Activated CD8-positive, alpha-beta memory T cell treated with anti-CD3 and anti-CD28 coated beads, Interleukin-2, amount 10 ng/mL, durations not matched to agents 7 days and 5 days (primary cell): ENCODE measurements at places on chromosomes 1 and 21. TPM values are rescaled to one million over a fixed set of nuclear protein-coding genes. Genes with fewer than 3 reads are reported as not detected.

The FMO2 gene
- not detected for total RNA-seq

The RCAN3 gene
- total RNA-seq, result 30.6 TPM

The PTPRF gene
- 0.41 TPM for total RNA-seq

The GNAT2 gene
- not detected for total RNA-seq

The PLA2G2D gene
- total RNA-seq, result not detected

The IL19 gene
- not detected for total RNA-seq

The SYT6 gene
- not detected for total RNA-seq

The MRPS6 gene
- 124 TPM for total RNA-seq

The CAPN2 gene
- total RNA-seq, result 255 TPM

The FCRL2 gene
- not detected for total RNA-seq

The CYP4A11 gene
- not detected for total RNA-seq

The ADCY10 gene
- 0.07 TPM for total RNA-seq

The G0S2 gene
- 0.70 TPM for total RNA-seq

DNA sequence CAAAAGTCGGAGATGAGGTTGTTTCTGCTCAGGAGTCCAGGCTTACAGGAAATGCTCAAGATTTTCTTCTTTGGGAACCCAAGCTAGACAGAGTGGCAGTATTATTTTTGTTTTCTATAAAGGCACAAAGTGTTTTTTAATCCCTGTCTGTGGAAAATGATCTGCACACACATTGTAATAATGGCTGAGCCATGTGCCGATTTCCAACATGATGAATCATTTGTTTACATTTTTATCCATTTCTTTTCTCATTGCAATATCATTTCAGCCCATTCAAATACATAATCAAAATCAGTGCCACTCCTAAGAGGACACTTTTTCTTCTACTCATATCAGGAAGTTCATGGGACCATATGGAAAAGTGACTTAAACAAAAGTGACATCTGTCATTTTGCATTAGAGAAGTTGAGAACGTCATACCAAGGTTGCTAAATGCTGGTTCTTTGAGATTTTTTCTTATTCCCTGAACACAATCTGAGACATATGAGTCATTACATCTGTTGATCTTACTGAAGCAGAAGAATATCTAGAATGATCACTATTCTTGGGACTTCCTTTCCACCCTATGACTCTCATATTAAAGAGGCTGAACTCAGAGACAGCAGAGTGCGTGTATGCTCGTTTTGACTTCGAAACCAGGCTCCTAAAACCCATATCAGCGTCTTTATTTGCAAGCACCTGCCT is 44.9 kb downstream of the ACTA1 start:
- no peak for DNase-seq

- no peak for DNase-seq
Measured at GRCh38 chr1:214416858-214417257, 134.5 kb downstream of the PTPN14 start.

DNA sequence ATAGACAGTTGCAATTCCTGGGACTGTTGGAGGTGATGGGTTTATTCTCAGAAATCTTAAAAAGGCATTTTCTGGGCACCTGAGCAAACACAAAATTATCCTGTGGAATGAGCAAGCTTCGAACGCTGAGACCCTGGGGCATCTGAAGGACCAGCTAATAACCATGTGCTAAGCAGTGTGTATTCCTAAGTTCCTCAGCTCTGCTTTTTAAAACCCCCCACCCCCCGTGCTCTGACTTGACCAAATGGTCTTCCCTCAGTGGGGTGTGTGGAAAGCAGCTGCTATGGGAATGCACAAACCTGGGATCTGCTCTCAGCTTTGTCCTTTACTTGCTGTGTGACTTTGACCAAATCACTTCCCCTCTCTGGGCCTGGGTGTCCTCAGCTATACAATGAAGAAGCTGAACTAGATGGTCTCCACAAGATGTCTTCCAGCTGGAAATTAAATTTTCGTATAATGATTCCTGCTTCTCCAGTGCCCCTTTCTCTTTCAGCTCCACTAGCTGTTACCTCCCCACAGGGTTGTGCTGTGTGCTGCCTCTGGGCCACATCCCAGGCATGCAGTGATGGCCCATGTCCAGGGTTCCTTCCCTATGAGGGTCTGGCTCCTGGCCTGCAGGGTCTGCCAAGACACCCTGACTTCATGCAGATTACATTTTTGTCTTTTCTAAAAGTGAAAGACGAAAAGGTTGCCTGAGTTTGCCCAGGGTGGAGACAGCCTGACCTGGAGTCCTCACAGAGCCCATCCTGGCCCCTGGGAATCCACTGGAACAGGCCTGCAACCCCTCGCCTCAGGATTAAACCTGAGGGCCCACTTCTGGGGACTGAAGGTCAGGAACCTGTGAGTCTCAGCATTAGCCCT is 14.9 kb upstream of the CD247 start:
- DNase-seq, result no peak

- no peak for DNase-seq
Measured at GRCh38 chr1:3019007-3019515, 2.2 kb upstream of the ACTRT2 start.

GRCh38 chr1:39130325-39130724 is 74.2 kb upstream of the MACF1 start:
- DNase-seq, result no peak

DNA sequence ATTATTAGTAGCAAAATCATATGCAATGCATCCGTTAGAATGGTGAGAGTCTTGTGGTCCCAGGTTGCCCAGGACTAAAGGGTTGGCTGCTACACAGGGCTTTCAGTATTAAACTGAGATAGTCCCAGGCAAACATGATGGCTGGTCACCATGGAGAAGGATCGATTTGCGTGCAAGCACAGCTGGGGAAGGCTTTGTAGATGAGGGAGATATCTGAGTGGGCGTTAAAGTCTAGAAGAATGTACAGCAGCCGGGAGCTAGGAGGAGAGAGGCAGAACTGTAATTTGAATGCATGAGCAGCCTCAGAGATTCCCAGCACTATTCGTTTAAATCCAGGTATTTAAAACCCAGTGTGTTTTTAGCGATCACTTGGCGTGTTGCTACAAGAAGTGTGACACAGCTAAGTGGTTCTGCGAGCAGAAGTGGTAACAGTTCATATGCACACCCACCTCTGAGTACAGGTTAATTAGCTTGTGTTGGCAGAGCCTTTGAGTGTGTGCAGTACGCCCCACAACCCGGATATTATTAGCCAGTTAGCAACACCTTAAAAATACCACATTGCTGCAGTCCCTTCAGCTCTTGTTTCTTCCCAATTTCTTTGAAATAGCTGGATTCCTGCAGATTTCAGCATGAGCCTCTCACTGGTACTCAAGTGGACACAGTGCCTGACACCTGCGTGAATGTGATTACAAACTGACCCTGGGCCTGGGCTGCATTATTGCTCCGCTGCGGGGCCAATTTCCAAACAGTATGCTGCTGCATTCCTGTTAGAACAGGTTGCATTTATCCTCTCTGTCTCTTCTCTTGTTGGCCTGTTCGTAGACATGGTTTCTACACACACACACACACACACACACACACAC is 67.2 kb upstream of the SCAF4 start:
- no peak for DNase-seq

- no peak for DNase-seq
Measured at GRCh38 chr1:178241057-178241456, 147.2 kb downstream of the RASAL2 start.

- DNase-seq, result no peak
Measured at GRCh38 chr1:117803318-117803717, 126.1 kb downstream of the GDAP2 start.

- DNase-seq, result no peak
Measured at GRCh38 chr1:163657719-163658118, 336.0 kb downstream of the NUF2 start.

GRCh38 chr1:186965847-186966246 is 137.1 kb downstream of the PLA2G4A start:
- no peak for DNase-seq

GRCh38 chr1:247185667-247186066 is 13.8 kb upstream of the ZNF124 start:
- DNase-seq, result no peak

- no peak for DNase-seq
Measured at GRCh38 chr1:180096584-180097325, 57.9 kb upstream of the QSOX1 start.

DNA sequence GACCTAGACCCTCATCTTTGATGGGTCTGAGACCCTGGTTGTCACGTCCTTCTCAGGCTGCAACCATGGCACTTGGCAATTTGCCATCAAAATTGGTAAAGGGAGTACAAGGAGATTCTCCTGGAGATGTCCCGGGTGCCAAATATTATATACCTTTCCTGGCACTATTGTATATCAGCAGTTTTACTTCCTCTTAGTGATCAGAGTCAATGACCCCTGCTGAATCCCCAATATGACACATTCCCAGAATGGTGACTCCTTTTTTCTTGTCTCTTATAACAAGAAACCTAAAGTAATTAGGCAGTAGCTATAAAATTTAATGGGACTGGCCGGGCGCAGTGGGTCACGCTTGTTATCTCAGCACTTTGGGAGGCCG is 39.6 kb upstream of the CDC42BPA start:
- DNase-seq, result no peak

GRCh38 chr1:93597709-93598108 is 83.9 kb downstream of the BCAR3 start:
- DNase-seq, result no peak

DNA sequence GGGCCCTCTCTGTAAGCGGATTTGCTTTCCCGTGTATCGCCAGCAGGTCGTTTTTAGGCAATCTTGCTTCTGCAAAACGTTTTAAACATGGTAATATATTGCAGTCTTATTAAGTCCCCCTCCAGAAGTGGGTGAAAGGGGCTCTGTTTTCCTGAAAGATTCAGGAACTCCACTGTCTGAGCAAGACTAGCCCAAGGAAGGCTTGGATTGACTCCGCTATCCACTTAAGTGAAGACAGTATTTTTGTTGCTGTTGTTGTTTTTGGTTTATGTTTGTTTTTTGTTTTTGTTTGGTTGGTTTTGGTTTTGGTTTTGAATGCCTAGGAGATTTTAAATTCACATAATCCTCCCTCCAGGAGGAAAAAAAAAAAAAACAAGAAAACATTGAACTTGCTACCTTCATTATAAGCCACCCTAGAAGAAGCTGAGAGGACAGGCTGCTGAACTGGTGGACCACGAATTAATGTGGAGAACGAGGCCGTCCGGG is 29.1 kb upstream of the NFIA start:
- DNase-seq, result no peak

DNA sequence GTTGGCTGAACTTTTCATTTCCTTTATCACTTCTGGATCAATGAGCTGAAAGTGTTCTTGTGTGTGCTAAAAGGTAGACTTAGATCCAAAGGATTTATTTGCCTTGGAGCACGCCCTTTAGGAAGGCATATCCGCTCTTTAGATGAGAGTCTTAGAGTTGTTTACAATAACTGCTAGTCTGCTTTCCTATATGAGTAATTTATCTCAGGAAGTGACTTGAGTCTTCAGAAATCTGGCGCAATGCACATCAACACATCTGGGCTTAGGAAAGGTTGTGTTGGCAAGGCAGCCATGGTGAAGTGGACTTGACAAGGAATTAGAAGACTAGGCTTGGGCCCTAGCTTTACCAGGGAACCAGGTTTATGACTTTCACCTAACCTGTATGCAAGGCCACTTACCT is 204.1 kb upstream of the PTGFR start:
- DNase-seq, result no peak

DNA sequence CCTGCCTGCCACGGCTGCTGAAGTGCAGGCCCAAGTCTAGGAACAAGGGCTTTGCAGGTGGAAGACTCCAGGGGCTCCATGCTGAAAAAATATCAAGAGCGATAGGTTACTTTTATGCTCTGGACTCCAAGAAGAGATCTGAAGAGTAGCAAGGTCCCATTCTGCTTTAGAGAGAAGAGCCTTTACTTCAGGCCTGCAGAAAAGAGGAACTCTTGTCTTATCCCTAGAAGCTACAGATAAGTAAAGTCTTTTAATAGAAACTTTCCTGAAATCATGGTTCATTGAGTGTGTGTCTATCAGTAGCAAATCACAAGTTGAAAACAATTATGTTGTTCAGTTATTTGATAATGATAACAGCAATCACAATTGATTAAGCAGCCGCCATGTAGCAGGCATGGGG is 113.3 kb downstream of the TNR start:
- DNase-seq, result no peak

DNA sequence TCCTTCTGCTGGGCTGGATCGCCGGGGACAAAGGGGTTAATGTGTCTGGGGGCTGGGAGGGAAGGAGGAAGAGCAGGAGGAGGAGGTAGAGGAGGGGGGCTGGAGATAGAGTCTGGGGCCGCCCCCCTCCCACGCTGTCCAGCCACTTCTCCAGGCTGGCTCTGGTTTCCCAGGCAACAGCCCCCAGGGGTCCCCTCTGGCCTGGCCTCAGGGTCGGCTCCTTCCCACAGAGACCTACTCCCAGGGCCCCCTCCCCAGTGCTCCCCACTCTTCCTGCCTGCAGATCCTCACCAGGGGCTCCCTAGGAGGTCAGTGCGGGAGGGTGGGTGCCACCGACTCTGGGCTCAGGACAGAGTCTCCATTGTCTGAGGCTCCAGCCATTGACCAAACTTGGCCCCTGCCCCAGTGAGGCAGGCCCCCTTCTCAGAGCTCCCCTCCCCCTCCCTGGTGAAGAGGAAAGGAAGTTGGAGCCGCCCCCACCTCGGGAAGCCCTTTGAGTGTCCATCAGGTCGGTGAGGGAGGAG is 34.1 kb downstream of the ARHGEF10L start:
- no peak for DNase-seq

GRCh38 chr1:198024782-198025181 is 107.6 kb downstream of the LHX9 start:
- DNase-seq, result no peak

DNA sequence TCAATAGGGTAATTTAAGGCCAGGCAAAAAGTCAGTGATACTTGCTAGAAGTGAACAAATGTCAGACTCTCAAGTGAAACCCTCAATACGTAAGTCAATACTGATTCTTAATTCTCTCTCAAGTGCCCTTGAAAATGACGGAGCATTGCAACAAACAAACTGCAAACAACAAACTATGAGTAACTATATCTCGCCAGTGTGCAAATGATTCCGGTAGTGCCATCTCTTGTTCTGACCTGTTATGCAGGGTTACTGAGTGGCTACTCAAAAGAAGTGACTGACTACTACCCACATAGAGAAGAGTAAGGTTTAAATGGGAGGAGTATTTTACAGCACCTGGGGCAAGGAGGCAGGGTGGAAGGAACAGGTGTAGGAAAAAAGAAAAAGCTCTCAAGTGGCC is 1.6 kb downstream of the SLC19A2 start:
- no peak for DNase-seq

DNA sequence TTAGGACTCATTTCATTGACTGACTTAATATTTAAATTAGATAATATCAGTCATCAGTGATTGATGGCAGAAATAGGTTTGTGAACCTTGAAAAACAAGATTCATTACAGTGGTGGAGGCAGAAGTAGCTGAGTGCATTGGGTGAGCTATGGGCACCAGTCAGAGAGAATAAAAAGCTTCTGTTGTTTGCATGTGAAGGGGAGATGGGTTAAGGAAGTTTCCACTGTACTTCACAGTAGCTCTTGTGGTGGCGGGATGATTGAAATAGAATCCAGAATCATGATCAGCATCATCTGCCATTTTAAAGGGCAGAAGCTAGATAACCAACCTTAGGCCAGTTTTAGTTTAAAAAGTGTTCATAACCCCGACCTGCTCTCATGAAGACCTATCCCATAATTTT is 66.2 kb downstream of the DTL start:
- DNase-seq, result no peak
